ENCODE measurements at places on chromosomes 3 and 15.

DNA sequence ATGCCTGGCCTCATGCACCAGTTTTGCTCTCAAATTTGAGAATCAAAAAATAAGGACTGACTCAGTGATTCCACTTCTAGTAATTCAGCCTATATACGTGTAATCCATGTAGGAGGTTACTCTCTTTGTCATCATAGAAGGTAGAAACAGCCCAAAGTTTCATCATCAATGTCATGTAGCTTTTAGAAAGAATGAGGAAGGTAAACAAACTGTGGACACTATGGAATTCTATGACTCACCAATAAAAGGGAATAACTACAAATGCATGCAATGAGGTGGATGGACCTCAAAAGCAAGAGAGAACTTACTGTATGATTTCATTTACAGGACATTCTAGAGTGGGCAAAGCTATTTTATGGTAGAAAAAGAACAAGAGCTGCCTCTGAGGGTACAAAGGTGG is 93.2 kb upstream of the LRIG1 start:
- peak; percentile 90 for DNase-seq

- no peak for DNase-seq
Measured at GRCh38 chr15:47794252-47794914, 77.1 kb downstream of the SEMA6D start.

DNA sequence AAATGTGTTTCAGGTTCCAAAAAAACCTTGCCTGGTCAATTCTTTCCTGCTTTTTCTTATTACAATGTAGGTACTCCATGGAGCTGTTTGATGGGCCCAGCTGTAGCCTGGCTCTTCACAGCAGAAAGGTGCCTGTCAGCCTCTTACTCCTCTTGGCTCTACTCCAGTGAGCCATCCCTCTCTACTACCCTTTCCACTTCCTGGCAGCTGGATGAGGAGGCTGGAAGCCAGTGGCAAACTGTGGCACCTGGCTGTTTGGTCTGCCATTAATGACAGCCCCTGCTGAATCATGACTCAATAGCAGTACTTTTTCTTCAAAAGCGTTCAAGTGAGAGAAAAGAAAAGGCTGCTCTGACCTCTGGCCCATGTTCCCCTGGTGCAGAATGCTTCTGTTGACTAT is 618.1 kb downstream of the PYDC2 start:
- DNase-seq = no peak

DNA sequence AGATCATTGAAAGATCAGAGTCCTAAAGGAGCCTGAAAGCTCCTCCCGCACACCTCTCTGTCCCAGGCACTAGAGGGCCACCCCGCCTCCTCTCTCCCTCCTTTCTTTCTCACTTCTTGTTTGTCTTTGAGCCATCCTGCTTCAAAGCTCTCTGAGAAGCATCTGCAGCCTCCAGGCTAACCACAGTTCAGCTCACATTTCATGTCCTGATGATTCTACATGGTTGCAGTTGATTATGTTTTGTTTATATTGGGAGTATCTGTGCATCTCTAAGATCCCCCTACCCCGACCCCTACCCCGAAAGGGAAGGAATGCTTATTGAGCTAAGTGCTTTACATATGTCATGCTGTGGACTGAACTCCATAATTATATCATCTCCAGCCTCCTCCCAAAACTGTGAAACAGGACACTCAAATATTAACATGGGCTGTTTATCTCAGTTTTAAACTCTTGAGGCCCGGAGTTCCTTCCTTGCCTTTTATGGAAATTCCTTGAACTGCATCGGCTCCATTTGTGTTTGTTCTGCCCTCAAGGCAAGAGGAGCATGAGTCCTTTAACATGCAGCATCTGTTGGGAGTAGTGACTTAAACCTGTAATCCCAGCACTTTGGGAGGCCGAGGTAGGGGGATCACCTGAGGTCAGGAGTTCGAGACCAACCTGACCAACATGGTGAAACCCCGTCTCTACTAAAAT is 30.9 kb downstream of the MGLL start:
- no peak for DNase-seq

DNA sequence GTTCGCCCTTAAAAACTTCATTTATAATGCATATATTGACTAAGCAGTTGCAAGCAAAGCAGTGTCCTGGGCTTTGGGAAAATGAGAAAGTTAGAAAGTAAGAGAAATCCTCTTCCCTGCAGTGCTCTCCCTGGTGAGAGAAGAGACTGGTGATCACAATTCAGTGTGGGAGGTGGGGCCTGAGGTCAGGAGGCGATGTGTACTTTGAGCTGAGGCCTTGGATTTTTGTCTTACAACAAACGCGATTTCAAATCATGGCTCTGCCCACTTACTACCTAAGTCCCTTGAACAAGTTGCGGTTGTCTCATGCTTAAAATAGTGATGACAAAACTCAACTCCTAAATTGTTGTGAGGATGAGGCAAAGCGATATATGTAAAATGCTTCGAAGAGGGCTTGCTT is 316.3 kb upstream of the NECTIN3 start:
- DNase-seq = no peak

GRCh38 chr3:170226426-170226960 is 4.3 kb downstream of the PRKCI start:
- DNase-seq = no peak

- DNase-seq = no peak
Measured at GRCh38 chr3:191240486-191240885, 41.4 kb downstream of the OSTN start.

- no peak for DNase-seq
Measured at GRCh38 chr3:197030379-197031314, 1.0 kb upstream of the MELTF start.

DNA sequence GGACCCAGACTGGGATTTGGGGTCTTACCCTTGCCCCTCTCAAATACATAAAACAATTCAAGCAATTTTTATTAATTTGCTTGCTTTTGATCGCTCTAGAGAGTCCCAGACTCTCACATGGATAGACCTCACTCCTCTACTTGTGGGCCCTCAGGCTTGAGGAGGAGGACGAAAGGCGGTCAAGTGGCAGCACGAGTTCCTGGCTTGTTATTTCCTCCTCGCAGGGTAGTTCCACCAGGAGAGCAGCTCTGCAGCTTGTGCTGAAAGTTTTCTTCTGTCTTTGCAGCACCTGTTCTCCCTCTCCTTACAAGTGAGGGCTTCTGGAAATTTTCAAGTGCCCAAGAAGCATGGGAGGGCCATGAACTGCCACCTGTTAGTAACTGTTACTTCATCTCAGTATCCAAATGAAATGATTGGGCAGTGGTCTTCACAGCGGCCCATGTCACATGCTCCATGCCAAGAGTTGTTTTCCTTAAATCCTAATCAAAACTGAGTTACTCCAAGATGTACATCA is 22.7 kb downstream of the ABI3BP start:
- DNase-seq = no peak

DNA sequence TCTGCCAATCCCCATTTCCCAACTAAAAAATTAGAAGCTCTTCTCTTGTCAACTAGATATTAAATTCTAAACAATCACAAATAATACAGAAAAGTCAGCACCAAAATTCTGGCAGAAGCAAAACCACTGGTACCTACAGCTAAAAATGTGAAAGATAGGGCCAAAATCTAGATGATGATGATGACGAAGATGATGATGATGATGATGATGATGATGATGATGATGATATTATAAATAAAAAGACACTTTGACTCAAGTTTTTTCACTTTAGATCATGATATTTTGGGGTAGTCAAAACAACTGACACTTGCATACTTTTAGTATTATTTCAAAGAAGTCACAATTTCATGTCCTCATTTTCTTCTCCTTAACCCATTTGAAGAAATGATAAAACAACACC is 470.1 kb upstream of the NR2F2 start:
- DNase-seq = no peak

All from non-pigmented ciliary epithelial cell (primary cell).